Astrocyte (in vitro differentiated cells and primary cell): ENCODE measurements at places on chromosomes 2 and 18.

GRCh38 chr2:219402665-219403515, 15.2 kb upstream of the DNPEP start:
- DNase-seq = peak; percentile 64

GRCh38 chr2:158732573-158733429, 62.3 kb upstream of the DAPL1 start:
- no peak for DNase-seq

DNA sequence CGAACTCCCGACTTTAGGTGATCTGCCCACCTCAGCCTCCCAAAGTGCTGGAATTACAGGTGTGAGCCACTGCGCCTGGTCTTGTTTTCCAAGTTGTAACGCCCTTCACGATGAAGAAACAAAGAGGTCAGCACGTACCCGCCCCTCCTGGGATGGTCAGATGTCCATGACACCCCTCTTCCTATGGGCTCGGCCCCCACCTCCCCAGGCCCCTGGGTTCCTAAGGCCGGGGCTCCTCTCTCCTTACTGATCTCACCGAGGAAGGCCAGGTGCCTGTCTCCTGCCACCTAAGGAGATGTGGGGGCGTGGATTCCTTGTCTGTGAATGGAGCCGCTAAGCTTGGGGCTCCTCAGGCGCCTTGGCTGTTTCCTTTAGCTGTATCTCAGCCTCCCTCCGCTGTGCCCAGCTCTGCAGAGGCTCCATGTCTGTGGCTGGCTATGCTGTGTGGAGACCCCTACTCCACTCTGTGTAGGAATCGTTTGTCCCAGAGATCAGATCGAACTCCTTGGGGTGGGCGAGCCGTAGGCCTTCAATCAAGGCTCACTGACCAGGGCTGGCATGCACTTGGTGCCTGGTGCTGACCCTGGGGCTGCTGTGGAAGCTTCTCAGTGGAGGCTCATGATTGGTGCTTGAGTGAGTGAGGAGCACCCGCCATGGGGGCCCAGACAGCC, 8.8 kb downstream of the COLEC11 start:
- DNase-seq = no peak

- no peak for DNase-seq
Observed at GRCh38 chr18:9126337-9126736, 10.2 kb upstream of the ANKRD12 start.

DNA sequence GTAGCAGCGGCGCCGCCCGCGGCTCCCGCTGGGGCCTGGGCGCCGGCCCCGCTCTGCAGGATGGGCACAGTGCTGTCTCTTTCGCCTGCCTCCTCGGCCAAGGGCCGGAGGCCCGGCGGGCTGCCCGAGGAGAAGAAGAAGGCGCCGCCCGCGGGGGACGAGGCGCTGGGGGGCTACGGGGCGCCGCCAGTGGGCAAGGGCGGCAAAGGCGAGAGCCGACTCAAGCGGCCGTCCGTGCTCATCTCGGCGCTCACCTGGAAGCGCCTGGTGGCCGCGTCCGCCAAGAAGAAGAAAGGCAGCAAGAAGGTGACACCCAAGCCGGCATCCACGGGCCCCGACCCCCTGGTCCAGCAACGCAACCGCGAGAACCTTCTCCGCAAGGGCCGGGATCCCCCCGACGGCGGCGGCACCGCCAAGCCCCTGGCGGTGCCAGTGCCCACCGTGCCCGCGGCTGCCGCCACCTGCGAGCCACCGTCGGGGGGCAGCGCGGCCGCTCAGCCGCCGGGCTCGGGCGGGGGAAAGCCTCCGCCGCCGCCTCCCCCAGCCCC, 369 bp downstream of the CDK5R2 start:
- DNase-seq = no peak

GRCh38 chr2:176852667-176853066, 359.9 kb upstream of the HNRNPA3 start:
- DNase-seq = no peak

DNA sequence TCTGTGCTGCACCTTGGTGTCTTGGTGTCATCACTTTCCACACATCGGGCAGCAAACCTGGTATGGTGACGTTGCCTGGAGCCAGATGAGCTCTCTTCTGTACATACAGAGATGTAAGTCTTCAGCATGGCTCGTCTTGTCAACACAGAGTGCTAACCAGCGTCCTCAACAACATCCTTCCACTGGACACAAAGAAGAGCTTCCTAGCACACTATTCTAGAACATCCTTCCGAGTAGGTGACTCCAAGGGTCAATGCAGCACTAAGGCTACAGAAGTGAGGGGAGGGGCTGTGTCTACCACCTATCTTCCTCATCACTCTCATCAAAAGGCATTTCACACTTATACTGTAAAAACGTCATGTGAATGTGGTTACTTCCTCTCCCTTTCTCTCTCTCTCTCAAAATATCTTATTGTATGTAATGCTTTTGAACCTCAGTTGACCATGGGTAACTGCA, 108.1 kb upstream of the SLC1A4 start:
- DNase-seq = no peak

DNA sequence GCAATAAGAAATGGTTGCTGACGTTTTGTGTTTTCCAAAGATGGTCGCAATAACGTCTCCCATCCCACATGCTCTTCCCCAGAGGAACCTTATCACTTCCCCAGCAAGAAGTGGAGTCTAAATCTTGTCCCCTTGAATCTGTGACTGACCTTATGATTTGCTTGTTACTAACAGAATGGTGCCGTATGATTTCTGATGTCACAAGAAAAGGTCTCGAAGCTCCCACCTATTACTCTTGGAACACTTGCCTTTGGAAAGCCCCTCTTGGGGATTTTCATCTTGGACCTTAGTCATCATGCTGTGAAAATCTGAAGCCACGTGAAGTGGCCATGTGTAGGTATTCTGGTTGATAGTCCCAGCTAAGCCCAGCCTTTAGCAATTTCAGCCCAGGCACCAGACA, 86.2 kb upstream of the GLS start:
- no peak for DNase-seq

- no peak for DNase-seq
Observed at GRCh38 chr2:239188536-239188935, 212.3 kb downstream of the HDAC4 start.

DNA sequence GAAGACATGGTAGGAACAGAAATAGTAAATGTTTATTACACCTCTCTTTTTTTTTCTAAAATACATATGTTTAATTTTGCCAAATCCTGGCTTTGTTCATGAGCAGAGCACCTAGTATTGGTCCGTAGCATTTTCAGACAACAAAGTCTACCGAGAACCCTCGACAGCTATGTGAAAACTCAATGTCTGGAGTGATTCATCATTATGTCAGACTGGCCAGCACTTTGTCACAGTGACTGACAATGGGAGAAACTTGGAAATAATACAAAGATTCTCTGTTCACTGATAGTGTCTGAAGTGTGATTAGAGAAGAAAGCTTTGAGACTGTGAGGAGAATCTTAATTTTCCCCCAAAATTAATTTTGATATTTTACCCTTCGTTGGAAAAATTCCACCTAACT, 143.0 kb downstream of the HNMT start:
- DNase-seq = no peak

- DNase-seq = no peak
Observed at GRCh38 chr2:205902041-205902899, 183.7 kb downstream of the INO80D start.

DNA sequence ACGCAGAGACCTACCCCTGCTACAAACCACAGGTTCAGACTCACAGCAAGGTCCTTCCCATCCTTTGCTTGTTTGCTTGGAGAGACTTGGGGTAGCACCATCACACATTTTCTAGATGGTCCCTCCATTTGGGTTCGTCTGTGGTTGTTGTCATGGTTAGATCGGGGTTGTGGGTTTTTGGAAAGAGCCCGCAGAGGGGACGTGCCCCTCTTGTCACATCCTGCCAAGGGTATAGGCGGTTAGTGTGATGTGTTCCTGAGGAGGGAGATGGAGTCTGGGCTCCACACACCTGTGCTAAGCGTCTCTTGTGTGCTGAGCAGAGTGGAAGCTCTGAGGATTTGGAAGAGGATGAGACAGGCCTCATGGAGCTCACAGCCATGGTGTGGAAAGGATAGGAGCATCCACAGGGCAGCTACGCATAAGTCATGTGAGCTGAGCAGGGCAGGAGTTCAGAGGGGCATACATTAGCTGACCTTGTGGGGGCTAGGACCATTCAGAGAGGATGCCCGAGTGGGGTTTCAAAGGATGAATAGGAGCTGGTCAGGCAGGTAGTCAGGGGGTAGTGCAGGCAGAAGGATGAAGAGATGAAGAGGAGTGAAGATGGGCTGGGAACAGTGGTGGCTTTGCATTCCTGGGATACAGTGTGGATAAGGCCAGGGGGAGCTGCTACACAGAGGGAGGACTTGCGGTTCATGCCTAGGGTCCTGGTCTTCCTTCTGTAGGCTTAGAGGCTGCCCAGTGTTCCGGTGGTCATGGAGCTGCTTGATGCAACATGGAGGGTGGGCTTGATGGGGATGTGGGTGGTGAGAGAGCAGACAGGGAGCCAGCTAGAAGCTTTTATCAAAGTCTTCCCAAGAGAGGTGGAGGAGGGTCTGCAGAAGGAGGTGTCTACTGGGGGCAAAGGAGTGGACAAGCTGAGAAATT, 62.9 kb downstream of the ACKR3 start:
- DNase-seq = no peak

GRCh38 chr18:9058406-9058805, 44.1 kb upstream of the NDUFV2 start:
- DNase-seq = peak; percentile 73

- DNase-seq = peak; percentile 48
Observed at GRCh38 chr2:191835539-191836350, 11.1 kb downstream of the CAVIN2 start.

DNA sequence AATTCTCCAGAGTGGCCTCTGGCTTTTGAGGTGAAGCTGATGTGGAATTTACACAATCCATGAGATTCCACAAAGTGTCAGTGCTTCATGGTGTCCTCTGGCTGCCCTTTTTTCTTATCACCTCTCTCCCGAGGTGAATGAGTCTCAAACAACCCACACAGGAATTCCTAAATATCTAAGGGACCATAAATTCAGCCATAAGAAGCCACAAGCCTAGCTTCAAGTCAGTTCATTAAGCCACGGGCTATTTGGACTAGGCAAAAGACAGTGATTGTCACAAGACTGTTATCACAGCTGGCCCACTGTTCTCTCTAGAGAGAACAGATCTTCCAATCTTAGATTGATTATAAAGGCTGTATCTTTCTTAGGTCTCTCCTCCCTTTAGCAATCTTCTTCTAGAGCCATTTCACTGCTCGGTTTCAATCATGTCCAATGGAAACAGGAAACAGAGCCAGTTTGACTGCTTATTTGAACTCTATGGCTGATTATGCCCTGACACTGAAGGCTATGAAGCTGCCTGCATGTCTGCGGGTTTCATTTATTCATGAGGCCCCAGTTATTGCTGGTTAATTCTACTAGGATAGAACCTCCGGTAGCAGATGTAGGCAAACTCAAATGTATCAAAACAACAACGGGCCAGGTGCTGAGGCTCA, 4.1 kb downstream of the NEMP2 start:
- DNase-seq = peak; percentile 94

GRCh38 chr2:85763831-85764230, 10.0 kb downstream of the ATOH8 start:
- DNase-seq = no peak

- no peak for DNase-seq
Observed at GRCh38 chr18:62070302-62070701, 116.6 kb downstream of the PIGN start.

- DNase-seq = no peak
Observed at GRCh38 chr2:21330786-21331391, 207.1 kb downstream of the TDRD15 start.

DNA sequence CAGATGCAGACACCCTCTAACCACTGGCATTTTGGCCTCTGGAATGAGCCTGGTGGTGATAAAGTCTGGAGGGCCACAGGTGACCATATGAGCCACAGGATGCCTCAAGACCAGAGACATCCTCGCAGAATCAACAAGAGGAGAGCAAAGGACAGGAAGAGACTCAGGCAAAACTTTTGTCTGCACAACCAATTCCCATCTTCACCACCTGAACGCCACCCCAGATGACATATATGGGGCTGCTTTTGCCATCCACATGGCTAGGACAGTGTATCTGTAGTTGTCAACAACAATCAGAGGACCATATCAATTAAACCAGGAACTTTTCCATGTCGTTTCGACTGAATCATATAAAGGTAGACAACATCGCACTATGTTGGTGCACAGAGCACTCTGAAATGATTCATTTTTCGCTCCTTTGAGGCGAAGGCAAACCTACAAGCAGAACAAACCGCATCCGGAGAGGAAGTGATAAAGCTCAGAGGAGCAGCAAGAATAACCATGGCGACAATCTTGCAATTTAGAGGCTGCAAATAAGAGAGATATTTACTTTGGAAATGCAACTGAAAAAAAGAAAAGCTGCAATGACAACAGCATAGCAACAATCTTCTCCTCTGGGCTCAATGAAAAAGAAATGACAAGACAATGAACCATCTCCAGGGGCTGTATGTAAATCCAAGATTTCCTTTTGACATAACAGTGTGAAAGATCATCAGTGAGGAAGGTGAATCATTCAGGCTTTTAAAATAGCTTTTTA, 204.5 kb downstream of the ARL4C start:
- peak; percentile 79 for DNase-seq

GRCh38 chr2:113133704-113134598, 6.6 kb downstream of the IL1RN start:
- no peak for DNase-seq

- DNase-seq = no peak
Observed at GRCh38 chr18:38619129-38619528, 1053.5 kb upstream of the CELF4 start.

GRCh38 chr2:38448692-38449410, 71.8 kb upstream of the ATL2 start:
- DNase-seq = no peak

DNA sequence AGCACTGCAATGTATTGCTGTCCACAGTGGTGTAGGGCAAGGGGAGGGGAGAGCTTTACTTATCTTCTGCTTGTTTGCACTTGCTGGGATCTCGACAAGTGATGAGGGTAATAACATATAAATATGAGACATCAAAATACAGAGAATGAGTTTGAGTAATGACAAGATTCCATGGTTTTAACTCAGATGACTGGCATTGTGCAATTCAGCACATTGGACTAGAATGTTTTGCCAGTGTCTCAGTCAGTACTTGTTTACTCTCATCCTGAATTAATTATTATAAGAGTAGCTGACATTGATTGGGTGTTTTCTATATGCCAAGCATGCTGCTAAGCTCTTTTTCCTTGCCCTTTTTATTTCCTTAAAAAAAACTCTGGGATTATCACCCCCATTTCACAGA, 306.7 kb upstream of the MMADHC start:
- no peak for DNase-seq

DNA sequence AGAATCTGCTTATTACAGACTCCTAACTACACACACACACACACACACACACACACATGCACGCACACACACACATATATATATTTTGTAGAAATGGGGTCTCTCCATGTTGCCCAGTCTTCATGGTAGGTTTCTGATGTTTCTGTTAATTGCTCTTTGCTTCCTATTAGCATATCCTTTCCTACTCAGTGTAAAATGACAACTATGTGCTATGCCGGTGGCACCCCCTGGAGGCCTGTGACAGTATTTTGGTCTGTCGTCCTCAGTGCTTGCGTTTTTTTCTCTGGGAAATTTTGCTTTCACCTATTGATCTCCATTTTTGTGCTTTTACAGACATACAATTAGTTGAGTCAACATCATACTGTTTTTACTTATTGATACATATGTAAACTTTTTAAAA, 322.1 kb downstream of the LRRTM1 start:
- DNase-seq = no peak

- no peak for DNase-seq
Observed at GRCh38 chr18:50653402-50654093, 93.7 kb downstream of the MAPK4 start.
